LNCaP clone FGC (cell line): ENCODE measurements at places on chromosomes 3 and 15.

- DNase-seq: no peak
Measured at GRCh38 chr3:63975723-63976122, 47.6 kb downstream of the PSMD6 start.

GRCh38 chr3:68793759-68794701 lies 138.3 kb downstream of the TAFA4 start:
- DNase-seq: no peak

DNA sequence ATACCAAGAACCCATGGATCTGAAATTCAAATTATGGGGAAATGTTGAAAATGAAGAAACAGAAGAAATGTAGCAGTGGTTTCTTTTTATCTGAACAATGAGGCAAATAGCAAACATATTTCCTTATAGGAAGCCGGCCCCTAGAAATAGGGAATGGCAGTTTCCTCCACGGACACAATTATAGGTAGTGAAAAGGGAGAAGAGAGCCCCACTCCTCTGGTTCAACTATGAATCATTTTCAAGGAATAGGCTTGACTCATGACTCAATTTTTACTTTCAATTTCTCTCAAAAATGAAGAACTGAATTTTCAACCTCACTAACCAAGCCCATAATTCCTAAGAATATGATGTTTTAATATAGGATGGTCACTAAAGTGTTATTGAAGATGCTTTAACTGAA lies 243.1 kb downstream of the MECOM start:
- no peak for DNase-seq

- DNase-seq: no peak
Measured at GRCh38 chr3:89488800-89489580, 381.6 kb downstream of the EPHA3 start.

DNA sequence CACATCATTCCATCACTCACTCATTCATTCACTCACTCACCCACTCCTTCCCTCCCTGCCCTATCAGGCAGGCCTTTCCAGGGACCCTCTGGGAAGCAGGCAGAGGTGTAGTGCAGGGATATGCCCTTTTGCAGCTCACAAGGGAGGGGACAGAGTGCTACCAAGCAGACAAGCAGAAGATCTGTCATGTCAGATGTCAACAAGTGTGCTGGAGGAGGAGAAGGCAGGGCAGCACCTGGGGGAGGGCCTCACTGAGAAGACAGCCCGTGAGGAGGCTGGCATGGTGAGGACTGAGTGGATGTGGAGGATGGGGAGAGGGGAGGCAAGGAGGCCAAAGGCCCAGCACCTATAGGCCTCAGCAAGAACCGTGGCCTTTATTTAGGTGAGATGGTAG lies 15.3 kb downstream of the ABTB1 start:
- no peak for DNase-seq

DNA sequence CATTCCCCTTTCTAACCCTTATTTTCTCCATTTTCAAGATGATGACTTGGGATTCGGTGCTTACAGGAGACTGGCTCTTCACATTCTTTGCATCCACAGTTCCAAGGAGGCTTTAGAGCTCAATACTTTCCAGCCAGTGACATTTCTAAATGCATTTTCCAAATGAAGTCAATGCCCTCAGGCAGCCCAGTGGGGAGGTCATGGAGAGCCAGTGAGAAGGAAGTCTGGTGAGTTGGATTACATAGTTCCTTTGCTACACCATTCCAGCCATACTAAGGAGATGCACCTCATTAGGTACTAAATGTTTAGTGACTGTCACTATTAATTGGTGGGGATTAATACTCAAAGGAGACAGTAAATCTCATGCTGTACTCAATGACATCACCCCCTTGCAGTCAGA lies 248.1 kb downstream of the LRRN1 start:
- DNase-seq: no peak

DNA sequence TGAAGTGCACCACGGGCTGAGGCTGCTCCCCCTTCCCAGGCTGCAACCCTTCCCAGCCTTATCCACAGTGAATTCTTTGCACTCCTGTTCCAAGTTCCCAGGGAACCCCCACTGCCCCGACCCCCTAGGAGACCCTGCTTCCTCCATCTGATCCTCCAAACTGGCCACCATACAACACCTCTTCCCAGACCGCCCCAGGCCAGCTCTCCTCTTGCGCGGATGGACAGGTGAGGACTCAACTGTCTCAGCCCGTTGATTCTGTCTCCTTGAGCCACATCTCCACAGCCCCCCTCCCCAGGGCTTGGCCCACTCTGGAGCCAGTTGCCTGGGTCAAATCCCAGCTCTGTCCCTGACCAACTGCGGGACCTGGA lies 21.7 kb downstream of the GRIP2 start:
- DNase-seq: no peak

GRCh38 chr3:90184861-90185260 lies 1077.4 kb downstream of the EPHA3 start:
- DNase-seq: no peak

DNA sequence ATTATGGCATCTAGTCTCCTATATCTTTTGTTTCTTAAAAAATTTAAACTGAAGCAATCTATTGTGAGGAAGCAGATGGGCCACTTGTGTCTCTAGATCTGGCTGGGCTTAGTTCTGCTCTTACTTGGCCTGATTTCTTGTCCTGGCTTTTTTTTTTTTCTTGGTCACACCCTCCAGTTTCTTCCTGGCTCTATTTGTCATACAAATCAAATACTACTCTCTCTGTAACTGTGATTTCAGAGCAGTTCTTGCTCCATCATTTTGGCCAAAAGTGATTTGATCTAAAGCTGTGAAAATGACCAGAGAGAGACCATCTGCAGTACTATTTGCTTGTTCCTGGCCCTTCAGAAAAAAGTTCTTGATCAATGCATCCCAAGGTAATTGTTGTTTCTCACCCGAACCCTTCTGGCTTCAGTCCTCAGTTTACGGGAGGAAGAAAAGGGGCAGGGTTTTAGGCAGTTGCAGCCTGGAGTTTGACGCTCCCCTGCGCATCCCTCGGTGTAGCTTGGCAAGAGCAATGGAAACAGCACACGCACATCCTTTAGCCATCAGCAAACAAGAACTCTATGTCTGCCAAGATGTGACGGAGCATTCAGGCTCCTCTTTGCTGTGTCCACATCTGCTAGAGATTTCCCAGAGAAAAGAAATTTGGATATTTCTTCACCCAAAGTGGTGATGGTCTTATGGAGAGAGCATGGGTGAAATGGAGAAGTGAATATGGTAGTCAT lies 31.6 kb downstream of the CHST2 start:
- no peak for DNase-seq

GRCh38 chr15:66069751-66070150 lies 183.8 kb downstream of the MEGF11 start:
- no peak for DNase-seq

- DNase-seq: no peak
Measured at GRCh38 chr3:161203485-161204098, 17.5 kb upstream of the NMD3 start.

DNA sequence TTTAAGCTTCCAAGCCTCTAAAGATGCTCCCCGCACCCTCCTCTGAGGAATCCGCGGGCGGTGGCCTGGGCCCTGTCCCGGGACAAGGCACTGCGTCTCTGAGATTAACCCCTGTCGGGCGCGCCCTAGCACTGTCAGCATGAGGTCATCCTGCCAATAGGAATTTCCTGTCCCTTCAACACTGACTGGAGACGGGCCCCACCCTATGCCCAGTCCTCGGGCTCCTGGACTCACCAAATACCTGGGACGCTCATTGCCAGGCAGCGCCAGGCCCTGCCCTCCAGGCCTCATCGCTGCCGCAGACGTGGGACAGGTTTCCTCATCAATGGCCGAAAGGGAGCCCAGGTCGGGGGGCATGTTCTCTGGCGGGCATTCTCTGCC lies 67.6 kb upstream of the SH3GL3 start:
- DNase-seq: no peak

GRCh38 chr3:35944926-35945710 lies 305.8 kb downstream of the ARPP21 start:
- no peak for DNase-seq

- no peak for DNase-seq
Measured at GRCh38 chr3:130843441-130843840, 50.4 kb upstream of the ATP2C1 start.

- no peak for DNase-seq
Measured at GRCh38 chr3:25872200-25872877, 82.4 kb downstream of the OXSM start.

DNA sequence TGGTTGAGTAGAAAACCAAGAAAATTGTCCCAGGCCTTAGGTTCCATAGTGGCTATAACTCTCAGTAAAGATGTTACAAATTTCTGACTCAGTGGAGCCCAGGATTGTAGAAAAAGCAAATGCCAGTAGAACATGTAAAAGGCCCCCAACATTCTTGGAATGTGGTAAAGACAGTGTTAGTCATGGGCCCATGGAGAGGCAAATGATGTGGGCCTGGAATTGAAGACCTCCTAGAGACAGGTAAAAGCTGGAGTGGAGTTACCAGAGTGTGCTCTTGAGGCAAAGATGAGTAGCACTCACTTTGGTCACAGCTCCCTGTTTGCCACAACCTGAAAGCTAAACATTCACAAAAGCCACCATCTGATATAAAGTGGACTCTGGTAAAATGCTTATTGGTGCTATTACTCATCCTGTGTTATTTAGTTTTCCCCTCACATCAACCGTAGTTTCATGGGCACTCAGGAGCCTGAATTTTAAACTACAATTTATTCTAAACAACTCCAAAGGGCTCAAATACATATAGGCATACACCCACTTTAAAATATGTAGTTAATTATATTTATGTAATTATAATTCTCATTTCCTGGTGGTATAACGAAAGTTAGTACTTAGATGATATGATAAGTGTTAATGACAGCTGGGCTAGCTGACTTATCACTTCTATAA lies 359.6 kb upstream of the NECTIN3 start:
- no peak for DNase-seq

GRCh38 chr3:58366699-58367098 lies 34.0 kb downstream of the PXK start:
- DNase-seq: no peak
